ENCODE measurements at places on chromosomes 6 and 20. TPM values are rescaled to one million over a fixed set of nuclear protein-coding genes. Genes with fewer than 3 reads are reported as not detected.

- no peaks in the 10 kb centered on the region for H3K27me3 ChIP-seq
- no peaks in the 10 kb centered on the region for H3K4me1 ChIP-seq
- no peak for DNase-seq
- H3K36me3 ChIP-seq, result no peaks in the 10 kb centered on the region
- H3K27ac ChIP-seq, result no peak overlapping the region
These were observed 21.4 kb downstream of the CDYL start for GRCh38 chr6:4797587-4797986.

DNA sequence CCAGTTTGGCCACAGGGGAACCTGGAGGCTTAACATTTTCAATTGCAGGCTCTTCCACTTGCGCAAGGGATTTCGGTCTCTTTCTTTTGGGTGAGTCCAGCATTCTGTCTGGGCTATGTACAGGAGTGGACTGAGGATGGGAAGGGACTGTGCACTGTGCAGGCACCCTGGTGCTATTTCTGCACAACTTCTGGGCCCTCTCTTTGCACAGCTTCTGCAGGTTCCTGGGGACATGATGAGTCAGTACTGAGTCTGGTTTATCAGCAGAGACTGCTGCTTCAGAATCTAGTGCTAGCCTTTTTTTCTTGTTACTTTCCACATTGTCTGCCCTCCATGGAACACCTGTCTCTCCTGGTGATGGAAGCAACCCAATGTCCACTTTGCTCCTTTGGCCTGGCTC is 78.5 kb upstream of the ASF1A start:
- H3K4me1 ChIP-seq, result no peaks in the 10 kb centered on the region
- no peak overlapping the region for H3K4me3 ChIP-seq
- no peak overlapping the region for H3K27ac ChIP-seq
- H3K27me3 ChIP-seq, result no peaks in the 10 kb centered on the region

DNA sequence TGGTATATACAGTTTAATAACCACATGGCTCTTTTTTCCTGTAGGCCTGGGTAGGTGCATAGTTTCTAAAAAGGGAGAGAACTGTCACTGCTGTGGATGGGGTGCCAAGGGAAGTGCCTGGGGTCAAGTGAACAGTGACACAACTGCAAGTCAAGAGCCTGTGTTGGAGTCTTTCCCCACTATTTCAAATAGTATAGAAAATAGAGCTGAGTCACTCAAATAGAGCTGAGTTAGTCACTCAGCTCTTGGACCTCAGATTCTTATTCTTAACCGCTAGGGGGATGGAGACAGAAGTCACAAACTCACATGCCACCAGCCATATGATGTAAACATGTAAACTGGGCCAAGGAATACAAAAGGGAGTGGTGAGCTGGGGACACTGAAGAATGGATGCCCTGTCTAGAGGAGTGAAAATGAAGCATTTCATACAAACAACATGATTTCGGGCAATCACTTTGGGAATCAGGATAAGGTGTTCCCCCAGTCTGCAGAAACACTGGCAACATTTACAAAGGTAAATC is 2.1 kb downstream of the NQO2 start:
- H3K4me3 ChIP-seq, result no peak overlapping the region
- peaks cover 3% of the 10 kb centered on the region for H3K4me1 ChIP-seq
- peaks cover 2% of the 10 kb centered on the region for H3K36me3 ChIP-seq
- H3K27me3 ChIP-seq, result no peaks in the 10 kb centered on the region
- no peak overlapping the region for H3K27ac ChIP-seq

- no peak within 1 kb of the TSS for H3K27ac ChIP-seq
- no peaks in the 10 kb centered on the region for H3K36me3 ChIP-seq
- no peaks in the 10 kb centered on the region for H3K27me3 ChIP-seq
- H3K4me1 ChIP-seq, result no peaks in the 10 kb centered on the region
These were observed at the start of gene SYNDIG1 for GRCh38 chr20:24469116-24469893. Gene SYNDIG1 (plus strand): TSS chr20:24469629. CDS start chr20:24543098, 73,469 bp downstream.

DNA sequence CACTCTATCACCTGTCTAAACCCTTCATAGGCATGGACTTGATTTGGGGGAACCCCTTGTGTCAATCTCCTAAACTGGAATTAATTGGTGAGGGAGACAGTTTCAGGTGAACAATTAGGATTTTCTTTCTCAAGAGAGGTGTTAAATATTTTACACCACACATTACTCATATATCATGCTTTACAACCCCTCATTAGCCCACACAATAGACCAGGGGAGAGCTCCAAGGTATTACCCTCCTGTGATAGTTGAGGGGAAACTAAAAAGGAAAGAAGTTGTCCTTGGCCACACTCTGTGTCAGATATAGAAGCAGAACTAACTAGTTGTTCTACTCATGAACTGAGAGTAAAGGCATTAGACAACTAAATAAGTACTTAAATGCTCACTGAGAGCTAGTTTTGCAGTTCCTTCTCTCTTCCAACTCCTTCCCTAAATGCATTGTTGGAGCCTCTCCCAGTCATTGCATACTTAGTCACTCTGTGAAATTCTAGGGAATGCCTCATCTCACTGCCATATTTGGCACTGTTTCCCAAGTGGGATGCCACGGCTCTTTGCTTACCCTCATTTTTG is 183.7 kb upstream of the CEP162 start:
- no peak for DNase-seq
- no peak overlapping the region for H3K4me3 ChIP-seq
- H3K36me3 ChIP-seq, result no peaks in the 10 kb centered on the region
- no peaks in the 10 kb centered on the region for H3K27me3 ChIP-seq
- H3K4me1 ChIP-seq, result peaks cover 4% of the 10 kb centered on the region

DNA sequence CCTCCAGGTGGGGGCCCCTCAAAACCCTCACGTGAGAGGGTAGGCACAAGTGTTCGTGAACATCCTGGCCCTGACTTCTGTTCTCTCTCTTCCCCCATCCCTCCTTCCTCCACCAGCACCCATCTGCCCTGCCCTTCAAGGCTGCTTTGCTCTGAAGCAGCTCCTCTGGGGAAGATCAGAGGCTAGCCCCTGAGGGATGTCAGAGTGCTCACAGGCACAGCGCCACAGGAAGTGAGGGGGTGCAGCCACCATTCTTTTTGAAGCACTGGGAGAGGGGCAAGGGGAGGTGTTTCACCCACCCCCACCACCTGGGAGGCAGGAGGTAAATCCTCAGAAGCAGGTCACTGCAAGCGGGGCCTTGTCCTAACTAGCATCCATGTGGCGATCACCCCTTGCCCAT is 11.4 kb downstream of the MOCS1 start:
- no peak overlapping the region for H3K4me3 ChIP-seq
- peaks cover 2% of the 10 kb centered on the region for H3K4me1 ChIP-seq
- no peak overlapping the region for H3K27ac ChIP-seq
- DNase-seq, result no peak
- no peaks in the 10 kb centered on the region for H3K27me3 ChIP-seq
- H3K36me3 ChIP-seq, result peaks cover 7% of the 10 kb centered on the region

DNA sequence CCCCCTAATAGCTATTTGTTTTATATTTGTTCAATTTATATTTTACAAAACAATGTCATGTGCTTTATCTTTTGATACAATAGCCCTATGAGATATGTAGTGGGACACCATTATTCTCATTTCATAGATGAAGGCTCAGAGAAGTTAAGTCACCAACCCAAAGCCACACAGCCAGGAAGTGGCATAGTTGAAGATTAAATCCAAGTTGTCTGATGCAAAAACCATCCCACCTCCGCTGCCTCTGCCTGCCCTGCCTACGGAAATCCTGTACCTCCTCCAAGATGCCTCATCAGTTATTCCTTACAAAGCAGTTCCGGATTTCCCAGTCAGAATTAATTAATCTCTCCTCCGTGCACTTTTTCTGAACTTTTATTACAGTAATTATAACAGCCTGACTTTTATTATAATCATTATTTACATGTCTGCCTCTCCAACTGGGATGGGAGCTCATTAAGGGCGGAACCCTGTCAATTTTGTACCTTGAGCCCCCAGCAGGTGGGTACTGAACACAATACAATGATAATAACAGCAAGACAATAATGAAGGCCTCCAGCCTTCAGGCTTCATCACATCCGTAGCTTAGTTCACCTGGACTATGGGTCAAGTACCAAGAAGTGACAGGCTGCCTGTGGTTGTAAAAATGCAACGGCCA is 54.7 kb downstream of the LRFN2 start:
- no peaks in the 10 kb centered on the region for H3K27me3 ChIP-seq
- no peak overlapping the region for H3K27ac ChIP-seq
- H3K36me3 ChIP-seq, result no peaks in the 10 kb centered on the region
- no peaks in the 10 kb centered on the region for H3K4me1 ChIP-seq

DNA sequence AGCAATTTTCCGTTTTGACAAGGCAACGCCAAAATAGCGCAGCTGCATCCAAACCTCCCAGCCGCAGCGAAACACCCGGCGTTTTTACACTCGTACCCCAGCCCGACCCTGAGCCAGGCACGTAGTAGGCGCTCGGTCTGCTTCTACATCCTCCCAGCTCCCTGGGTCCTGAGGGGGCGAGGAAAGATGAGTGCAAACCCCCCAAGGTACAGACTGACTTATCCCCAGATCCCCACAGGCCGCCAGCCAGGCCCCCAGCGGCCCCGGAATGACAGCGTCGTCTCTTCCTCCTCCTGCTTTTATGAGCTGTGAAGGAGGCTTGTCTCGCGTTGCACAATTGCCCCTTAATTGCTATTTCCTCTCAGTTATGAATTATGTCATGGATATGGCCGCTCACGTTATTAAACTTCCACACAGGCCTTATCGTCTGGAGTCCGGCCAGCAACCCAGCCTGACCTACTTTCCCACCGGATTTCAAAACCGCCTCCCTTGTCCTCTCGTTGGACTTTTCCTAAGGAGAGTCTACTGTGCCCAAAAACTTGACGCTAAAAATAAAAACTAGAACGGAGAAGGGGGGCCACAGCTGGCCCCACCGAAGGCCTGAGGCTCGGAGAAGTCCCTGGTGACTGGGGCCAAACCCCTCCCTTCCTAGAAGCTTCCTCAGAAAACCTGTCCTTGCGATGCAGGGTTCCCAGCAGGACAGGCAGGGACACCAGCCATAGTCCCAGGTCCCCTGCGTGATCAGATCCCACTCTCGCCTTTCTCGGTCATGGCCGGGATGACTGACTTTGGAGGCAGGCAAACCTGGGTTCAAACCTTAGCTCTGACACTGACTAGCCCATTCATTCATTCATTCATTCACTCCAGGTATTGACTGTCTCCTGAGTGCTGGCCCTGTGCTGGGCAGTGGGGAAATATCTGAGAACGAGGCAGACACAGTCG is 130.9 kb upstream of the PTPN1 start:
- no peaks in the 10 kb centered on the region for H3K4me1 ChIP-seq
- H3K27ac ChIP-seq, result no peak overlapping the region
- H3K36me3 ChIP-seq, result no peaks in the 10 kb centered on the region
- H3K4me3 ChIP-seq, result no peak overlapping the region
- DNase-seq, result peak; percentile 94
- H3K27me3 ChIP-seq, result no peaks in the 10 kb centered on the region

DNA sequence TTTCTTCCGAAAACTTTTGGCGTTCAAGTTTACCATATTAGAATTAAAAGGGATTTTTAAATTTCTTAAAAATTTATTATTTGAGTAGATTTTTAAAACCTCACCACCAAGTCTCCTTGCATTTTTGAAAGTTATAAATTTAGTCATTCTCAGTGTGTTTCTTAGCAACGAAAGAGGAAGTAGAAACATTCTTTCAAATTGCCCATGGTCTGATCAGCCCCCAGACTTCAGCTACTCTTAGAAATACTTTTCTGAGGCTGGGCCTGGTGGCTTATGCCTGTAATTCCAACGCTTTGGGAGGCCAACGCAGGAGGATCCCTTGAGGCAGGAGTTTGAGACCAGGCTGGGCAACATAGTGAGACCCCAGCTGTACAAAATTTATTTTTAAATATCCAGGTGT is 15.1 kb upstream of the RTF2 start:
- H3K27ac ChIP-seq, result no peak overlapping the region
- no peak for DNase-seq
- no peaks in the 10 kb centered on the region for H3K27me3 ChIP-seq
- no peak overlapping the region for H3K4me3 ChIP-seq
- no peaks in the 10 kb centered on the region for H3K36me3 ChIP-seq
- no peaks in the 10 kb centered on the region for H3K4me1 ChIP-seq

DNA sequence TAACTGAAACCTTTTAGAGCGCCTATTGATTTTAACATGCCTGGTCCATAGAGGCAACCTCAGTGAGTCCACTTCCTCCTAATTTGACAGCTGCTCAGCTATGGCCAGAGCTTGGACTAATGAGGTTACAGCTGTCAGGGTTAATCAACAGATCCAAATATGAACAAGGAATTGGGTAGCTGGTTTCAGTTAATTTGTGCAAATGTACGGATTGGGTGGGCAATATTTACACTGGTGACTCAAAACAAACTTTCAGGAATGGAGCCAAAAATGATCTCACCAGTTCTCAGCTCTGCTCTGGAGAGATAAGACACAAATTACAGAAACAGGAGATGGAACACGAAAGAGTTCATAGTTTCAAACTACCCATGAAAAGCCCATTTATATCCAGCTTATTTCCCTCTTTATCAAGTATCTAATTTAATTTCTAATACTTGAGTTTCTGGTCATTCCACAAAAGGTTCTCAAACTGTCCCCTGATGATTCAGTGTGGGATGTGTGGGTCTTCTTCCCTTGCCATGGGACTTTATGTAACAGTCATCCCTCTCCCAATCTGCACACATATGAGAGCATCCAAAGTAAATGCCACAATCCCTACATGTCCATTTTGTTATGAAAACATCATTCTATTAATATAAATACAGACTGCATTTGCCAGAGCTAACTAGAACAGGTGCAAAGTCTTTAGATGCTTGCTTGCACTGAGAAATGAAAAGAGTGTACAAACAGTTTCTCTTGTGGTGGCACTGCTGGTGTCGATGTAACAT is 149.9 kb downstream of the RPS12 start:
- no peaks in the 10 kb centered on the region for H3K36me3 ChIP-seq
- DNase-seq, result no peak
- H3K4me3 ChIP-seq, result no peak overlapping the region
- peaks cover 2% of the 10 kb centered on the region for H3K4me1 ChIP-seq

DNA sequence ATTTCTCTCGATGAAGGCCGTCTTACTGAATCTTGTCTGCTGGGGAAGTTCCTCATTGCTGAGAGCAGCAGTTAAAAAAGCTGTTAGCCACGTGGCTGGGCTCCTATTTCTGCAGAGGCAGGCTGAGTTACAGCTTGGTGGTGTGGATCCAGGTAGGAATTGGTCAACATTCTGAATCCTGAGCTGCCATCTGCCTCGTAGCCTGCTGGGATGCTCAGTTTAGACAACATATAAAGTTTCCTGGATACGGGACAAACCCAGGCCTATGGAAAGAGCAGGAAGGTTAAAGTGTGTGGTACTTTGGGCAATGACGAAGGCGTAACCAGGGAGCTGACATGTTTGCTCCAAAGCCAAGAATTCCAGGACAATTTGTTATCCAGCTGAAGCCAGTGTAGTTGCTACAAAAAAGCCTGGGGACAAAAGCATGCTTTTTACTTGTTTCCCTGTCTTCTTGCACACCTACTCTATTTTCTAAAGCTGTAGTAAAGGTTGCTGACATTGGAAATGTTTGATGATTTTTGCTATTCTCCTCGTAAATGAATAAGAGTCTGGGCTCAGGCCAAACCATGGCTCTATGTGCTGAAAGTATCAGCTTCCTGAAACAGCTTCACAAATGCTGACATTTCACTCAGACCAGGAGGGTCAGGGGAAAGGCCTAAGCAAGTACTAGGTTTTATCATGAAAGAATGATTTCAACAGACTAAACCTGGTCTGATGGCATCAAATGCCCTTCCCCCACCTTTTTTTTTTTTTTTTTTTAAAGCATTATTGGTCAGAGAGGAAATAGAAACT is 12.4 kb upstream of the MYLK2 start:
- no peak overlapping the region for H3K27ac ChIP-seq
- H3K4me3 ChIP-seq, result no peak overlapping the region
- no peak for DNase-seq
- no peaks in the 10 kb centered on the region for H3K36me3 ChIP-seq

The SAPCD1 gene
- 3.2 TPM for polyA plus RNA-seq

The FAM209B gene
- 0.92 TPM for polyA plus RNA-seq

The PRSS35 gene
- 4.3 TPM for polyA plus RNA-seq

The DTNBP1 gene
- 37.1 TPM for polyA plus RNA-seq

The ALDH5A1 gene
- 2.1 TPM for polyA plus RNA-seq

The SLC24A3 gene
- 14.4 TPM for polyA plus RNA-seq

The PACSIN1 gene
- polyA plus RNA-seq, result not detected

The CD93 gene
- polyA plus RNA-seq, result 5.7 TPM

The TBCC gene
- 33.1 TPM for polyA plus RNA-seq

All from aorta (tissue), 5 donors.